Midbrain (tissue), 1 donor: ENCODE measurements at places on chromosomes 12 and 14.
A peak's percentile ranks its signal among the peaks of the same experiment; 100 is the strongest.

DNA sequence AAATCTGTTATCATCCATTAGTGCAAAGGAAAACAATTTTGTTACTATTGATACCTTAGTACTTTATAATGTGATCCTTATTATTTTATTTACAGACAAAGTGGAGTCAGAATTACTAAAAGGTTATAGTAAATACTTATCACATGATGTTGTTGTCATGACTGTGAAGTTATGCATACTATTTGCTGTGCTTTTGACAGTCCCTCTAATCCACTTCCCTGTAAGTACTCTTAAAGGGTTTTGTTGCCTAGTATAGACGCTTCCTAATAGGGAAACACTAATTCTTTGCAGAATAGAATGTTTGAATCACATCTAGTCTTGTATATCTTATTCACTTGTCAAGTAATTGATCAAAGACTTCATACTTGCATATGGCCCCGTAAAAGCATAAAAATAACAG is 69.4 kb downstream of the SLC38A6 start:
- no peak for DNase-seq

DNA sequence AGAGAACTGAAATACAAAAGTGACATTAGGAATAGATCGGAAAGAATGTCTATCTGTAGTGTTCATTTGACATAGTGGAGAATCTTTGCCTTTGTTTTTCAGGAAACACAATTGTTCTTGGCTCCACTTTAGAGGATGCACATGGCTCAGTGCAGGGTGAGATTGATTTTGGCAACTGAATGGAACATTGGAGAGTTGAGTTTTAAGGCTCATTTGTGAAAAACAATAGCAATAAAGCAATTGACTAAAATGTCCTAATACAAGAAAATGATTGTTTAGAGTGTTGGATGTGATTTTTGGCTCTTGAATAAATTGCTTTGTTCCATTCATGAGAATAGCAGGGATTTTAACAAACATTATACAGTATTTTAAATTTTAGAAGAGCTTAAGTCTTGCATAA is 116.4 kb downstream of the SLC38A1 start:
- DNase-seq = peak; percentile 67

GRCh38 chr12:88866881-88867280 is 286.6 kb upstream of the KITLG start:
- DNase-seq = no peak

- DNase-seq = no peak
These were observed 196.3 kb downstream of the EPS8 start for GRCh38 chr12:15592934-15593333.

GRCh38 chr12:42145552-42146215 is 1.0 kb upstream of the GXYLT1 start:
- no peak for DNase-seq

- DNase-seq = peak; percentile 28
These were observed 12.8 kb downstream of the STX2 start for GRCh38 chr12:130826151-130826801.

DNA sequence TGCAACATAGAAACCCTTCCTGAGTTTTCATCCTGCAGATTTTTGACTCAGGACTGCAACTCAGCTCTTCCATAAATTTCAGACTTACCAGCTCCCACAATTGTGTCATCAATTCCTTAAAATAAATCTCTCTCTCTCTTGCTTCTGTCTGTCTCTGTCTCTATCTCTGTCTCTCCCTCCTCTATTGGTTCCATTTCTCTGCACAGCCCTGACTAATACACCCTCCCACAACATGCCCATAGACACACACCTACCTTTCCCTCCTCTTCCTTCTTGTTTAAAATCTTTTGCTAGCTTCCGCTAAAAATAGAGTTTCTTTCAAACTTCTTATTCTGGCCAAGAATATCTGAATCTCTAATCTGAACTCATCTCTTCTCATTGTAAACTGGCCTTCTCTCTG is 22.9 kb upstream of the PTHLH start:
- no peak for DNase-seq

GRCh38 chr12:66753810-66754209 is 74.9 kb upstream of the GRIP1 start:
- no peak for DNase-seq

DNA sequence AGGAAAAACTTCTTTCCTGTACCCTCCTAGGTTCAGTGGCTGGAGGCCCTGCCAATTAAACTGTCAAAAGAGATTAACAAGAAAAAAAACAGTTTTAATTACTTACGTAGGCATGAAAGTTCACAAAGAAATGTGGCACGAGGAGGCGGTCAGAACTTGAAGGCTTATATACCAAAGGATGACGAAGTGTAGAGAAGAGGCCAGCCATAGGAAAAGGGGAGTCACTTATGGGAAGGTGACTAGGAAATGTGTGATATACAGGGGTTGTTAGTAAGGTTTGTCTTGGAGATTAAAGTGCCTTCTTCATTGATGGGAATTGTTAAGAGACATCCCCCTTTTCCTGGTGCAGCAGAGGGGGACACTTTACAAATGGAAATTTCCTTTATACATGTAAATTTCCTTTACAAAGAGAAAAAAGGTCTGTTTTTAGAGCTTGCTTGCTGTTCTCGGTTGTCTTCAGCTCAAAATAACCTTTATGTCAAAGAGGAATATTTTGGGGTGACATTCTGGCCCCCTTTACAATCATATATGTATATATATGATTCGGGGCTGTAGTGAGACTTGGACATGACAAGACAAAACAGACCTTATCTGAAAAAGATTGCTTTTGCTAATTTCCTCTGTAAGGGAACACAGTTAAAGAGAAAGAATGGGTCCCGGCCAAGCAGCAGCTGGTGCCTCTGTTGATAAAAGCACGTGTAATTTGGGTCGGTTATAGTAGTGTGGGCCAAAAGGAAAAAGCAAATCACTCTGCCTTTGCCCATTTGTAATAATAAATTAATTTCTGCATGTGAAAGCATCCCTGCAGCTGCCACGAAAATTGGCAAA is 38.6 kb downstream of the SYNE2 start:
- no peak for DNase-seq

GRCh38 chr12:67594888-67595287 is 53.7 kb upstream of the DYRK2 start:
- DNase-seq = no peak

DNA sequence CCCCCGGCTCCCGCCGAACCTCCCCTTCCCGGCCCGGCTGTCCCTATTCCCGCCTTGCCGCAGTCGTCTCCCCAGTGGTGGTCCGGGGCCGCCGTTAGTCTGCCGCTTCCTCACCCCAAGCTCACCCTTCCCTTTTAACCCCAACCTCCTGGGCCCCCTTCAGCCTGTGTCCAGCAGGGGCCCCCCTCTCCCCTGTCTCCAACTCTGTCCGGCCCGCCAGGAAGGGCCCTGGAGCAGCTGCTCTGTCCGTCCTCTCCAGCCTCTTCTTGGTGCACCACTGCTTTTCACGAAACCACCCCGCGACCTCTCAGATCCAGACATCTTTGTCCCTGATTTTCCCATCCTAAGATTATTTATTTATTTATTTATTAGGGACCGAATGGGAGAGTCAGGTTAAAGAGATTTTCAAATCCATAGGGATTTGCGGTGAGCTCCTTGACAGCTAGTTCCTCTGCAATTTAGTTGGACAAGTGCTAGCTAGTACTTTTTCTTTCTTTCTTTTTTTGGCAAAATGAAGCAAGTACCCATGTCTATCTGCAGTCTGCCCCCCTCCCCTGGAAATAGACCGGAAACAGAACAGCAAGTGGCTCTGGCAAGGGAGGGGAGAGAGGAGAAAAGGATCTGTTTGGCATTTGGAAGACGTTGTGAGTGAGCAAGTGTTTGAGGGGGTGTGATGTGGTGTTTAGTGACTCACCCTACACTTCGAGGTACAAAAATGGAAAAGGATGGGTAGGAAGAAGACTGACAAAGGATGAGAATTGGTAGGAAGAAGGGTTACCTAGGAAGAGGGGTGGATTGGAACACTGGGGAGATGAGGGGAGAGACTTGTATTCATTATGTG is 632 bp downstream of the UBR7 start:
- peak; percentile 58 for DNase-seq

- DNase-seq = no peak
These were observed 689.4 kb downstream of the NOVA1 start for GRCh38 chr14:25908277-25909044.

DNA sequence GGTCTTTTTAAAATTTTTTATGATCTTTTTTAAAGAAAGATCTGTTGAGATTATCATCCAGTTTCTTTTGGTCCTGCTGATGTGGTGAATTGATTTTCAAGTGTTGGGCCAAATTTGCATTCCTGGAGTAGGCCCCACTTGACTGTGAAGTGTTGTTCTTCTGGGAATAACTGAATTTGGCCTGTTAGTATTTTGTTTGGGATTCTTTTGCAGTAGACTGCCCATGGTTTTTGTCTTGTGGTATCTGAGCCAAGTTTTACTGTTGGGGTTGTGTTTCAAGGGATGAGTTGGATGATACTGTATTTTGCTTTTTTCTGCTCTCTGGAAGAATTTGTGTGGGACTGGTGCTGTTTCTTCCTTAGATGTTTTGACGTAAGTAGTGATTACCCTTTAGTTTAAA is 4.0 kb upstream of the SYCP3 start:
- no peak for DNase-seq

GRCh38 chr12:121568971-121569751 is 11.7 kb downstream of the KDM2B start:
- DNase-seq = no peak

- DNase-seq = no peak
These were observed 67.8 kb upstream of the LTA4H start for GRCh38 chr12:96103067-96103644.

- no peak for DNase-seq
These were observed 21.5 kb upstream of the GNS start for GRCh38 chr12:64780531-64781279.

- no peak for DNase-seq
These were observed 305.4 kb downstream of the DPF3 start for GRCh38 chr14:72588521-72588920.

DNA sequence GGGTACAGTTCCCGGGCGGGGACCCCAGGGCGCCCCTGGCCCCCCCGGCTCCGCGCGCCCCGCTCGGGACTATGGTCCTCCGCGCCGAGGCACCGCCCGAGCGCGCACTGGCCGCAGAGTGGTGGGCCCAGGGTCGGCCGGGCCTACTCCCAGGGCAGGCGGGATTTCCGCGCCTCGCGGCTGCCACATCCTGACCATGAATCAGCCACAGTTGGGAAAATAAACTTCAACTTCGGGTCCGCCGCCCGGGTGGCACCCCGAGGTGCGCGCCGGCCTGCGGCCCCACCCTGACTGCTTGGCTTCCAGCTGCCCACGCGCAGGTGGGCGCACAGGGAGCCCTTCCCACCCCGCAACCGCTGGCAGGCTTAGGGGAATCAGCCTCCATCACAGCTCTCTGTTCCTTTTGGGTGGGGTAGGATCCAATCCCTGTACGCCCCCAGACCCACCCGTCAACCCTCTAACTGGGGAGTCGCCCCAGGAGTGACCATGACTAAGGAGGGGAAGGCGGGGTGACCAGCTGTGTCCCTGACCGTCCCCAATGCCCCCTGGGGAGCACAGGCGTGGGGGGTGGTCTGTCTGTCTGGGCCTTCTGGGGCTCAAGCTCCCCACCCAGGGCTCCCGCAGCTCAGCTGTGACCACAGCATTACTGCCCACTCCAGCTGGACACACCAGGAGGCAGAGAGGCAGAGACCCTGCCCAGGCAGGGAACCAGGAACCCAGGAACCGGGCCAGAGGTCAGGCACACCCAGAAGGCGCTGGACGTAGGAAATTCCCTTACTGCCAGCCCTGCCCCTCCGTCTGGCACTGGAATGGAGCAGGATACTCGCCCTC is 678 bp downstream of the INF2 start:
- DNase-seq = no peak

DNA sequence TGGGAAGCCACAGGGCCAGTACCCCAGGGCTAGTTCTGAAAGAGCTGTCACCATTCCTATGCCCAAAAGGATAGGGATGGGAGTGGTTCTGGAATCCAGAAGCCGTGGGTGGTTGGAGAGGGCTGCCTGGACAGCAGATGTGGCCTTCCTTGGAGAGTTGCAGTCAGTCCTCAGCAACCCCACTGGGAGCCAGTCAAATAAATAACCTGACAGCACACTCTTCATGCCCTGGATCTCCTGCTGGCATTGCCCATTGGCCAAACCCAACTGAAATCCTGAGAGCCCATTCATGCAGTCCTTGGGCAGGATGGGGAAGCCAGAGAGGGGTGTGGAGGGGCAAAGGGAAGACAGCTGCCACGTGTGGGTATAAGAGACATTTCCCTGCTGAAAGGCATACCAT is 128.2 kb downstream of the PTPN11 start:
- DNase-seq = no peak

DNA sequence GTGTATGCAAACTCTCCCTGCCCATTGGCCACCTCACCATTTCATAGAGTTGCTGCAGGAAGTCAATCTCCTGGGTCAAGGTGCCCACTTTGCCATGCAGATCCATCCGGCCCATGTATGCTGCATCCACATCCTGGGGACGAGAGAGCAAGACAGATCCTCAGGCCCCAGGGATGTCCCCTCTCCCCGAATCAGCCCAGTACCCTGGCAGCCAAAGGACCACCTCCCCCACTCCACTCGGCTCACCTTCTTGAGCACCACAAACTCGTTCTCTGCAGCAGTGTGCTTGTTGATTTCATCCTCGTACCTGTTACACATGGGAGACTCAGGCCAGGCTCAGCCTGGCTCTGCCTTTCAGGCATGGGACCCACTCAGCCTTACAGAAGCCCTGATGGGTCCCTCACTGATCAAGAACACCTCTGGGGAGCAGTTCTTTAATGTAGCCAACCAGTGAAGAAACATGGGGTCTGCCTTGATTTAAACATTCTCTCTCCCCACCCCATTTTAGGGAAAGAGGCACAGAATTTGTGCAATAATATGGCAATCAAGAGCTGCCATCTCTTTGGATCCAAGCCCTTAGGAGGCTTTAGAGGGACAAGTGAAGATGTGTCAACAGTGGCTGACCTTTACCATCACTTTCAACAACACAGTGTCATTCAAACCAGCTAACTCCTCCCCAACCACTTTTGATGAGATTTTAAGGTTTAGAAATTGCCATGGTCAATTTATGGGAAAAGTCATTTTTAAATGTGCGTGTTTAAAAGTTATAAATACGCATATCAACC is 3.9 kb downstream of the KRT79 start:
- DNase-seq = no peak

GRCh38 chr14:36510078-36510799 is 9.8 kb downstream of the NKX2-1 start:
- no peak for DNase-seq

GRCh38 chr12:28191051-28192048 is 1.1 kb downstream of the CCDC91 start:
- no peak for DNase-seq

- no peak for DNase-seq
These were observed 3.7 kb upstream of the IGF1 start for GRCh38 chr12:102484017-102484416.

DNA sequence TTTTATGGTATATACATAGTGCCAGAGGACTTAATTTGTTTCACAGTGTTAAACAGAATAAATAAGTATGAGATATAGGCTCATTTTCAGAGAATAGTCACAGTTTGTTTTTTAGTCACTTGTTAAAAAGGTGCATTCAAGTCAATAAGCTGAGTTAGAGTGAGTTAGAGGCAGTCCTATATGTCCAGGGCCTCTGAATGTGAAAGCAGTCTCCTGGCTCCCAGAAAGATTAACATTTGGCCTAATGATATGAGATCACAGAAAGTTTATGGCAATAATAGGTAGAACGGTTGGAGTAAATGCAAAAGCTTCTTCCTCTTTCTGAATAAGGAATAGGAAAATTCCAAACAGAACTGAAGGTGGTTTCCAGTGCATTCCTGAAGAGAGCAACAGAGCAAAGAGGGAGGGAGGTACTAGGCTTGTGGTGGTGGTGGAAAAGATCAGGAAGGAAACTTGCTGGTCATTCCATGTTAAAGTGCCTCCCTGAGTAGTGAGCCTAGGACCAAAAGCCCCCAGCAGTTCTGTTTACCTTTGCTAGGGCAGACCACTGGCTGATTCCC is 54.4 kb downstream of the SLC38A4 start:
- DNase-seq = no peak
